ENCODE measurements at places on chromosomes 5 and 9.

DNA sequence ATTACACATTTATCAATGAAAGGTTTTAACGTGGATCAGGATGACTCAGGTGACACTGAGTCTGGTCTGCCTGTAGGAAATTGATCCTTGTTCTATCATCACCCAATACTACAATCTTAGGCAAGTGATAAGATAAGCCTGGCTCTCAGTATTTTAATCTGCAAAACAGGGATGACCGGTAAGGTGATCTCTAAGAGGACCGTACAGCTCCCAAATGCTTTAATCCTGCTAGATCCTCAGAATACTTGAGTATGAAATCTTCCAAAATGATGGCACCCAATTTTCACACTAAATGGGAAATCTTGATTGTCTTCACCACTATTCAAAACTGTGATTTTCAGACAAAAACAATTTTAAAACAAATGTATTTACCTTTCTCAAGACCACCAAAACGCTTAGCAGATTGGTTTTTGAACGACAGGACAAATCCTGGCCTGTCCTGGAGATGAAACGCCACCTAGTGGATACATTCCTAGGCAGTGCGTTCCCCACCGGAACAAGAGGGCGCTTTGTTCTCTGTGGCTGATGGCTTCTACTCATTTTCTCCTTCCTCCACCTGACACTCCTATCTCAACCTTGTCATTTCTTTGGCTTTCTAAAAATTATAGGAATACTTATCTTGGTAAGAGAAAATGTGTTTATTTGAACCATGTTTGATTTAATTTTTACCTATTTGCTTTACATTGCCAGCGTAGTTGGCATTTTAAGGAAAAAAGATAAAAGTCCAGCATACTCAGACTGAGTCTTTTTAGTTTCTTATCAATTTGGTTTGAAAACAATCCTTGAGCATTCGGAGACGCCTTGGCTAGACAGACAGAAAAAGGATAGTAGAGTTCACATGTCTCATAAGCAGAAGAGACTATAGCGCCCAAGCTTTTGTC lies 41.2 kb upstream of the VCAN start:
- peak; percentile 42 for DNase-seq

DNA sequence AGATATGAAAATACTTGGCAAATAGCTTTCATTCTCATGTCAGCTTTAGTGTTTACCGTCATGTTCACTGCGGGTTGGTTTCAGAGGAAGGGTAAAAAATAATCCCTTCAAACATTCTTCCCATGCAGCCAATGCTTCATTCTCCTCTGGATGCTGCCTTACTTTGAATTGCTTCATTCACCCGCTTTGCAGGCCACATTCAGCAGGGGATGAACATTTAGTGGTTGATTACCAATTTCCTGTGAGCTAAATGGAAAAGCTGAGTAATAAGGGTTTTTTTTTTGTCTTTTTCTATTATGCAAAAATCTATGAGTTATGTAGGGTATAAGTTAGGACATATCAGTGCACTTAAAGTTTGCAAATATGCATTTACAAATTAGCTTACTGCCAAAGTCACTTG lies 96.3 kb upstream of the MEF2C start:
- DNase-seq = no peak

DNA sequence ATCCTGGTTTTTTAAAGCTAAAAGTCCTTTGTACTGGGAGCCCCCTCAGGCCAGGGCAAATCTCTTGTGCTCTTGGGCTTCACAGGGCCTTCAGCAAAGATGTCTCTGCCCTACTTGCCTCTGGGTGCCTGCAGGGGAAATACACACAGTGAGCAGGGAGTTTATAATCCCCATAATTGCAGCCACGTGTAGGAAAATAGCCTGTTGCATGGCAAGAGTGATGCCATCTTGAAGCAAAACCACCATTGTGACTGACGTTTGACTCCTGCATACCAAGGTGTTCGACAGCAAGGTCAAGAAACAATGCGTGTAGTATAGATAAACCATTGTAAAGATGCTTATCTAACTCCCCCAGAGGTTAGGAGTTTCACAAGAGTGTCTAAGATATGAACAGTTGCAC lies 11.4 kb upstream of the IL3 start:
- DNase-seq = no peak

- DNase-seq = no peak
Observed at GRCh38 chr5:37847978-37848425, 8.2 kb upstream of the GDNF start.

- DNase-seq = no peak
Observed at GRCh38 chr5:36177715-36178523, 26.0 kb downstream of the SKP2 start.

DNA sequence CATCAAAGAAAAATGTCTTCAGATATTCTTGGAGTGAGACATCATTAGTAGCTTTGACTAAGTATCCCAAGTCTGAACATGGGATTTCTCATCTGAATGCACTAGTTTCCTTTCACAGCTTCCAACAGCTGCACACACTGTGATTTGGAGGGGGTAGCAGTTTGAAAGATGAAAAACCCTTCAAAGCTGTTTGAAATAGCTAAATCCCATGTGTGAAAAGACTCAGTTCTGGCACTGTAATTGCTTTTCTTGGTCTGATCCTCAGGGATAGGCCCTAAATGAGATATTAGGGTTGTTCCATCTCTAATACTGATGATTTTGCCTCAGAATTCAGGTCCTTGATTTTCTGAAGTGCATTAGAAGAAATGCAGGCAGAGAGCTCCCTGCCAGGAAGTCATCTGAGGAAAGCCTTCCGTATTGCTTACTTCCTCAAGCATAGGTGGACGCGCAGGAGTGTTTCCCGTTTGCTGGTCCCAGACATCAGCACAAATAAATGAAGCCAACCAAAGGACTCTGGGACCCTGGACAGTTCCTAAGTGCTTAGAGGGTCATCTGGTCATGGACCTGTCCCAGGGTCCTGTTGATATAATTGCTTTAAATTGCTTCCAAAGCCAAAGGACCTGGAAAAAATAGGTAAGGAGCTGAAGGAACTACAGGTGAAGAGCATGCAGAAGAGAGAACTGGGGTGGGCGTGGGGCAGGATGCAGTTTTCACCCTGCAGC lies 25.6 kb upstream of the FRMPD1 start:
- no peak for DNase-seq

GRCh38 chr9:23826120-23826629 lies at the start of gene ELAVL2:
Gene ELAVL2, minus strand, starts transcription at chr9:23826240. Its CDS starts 64,006 bp downstream, at chr9:23762234.
- DNase-seq = peak; percentile 49

DNA sequence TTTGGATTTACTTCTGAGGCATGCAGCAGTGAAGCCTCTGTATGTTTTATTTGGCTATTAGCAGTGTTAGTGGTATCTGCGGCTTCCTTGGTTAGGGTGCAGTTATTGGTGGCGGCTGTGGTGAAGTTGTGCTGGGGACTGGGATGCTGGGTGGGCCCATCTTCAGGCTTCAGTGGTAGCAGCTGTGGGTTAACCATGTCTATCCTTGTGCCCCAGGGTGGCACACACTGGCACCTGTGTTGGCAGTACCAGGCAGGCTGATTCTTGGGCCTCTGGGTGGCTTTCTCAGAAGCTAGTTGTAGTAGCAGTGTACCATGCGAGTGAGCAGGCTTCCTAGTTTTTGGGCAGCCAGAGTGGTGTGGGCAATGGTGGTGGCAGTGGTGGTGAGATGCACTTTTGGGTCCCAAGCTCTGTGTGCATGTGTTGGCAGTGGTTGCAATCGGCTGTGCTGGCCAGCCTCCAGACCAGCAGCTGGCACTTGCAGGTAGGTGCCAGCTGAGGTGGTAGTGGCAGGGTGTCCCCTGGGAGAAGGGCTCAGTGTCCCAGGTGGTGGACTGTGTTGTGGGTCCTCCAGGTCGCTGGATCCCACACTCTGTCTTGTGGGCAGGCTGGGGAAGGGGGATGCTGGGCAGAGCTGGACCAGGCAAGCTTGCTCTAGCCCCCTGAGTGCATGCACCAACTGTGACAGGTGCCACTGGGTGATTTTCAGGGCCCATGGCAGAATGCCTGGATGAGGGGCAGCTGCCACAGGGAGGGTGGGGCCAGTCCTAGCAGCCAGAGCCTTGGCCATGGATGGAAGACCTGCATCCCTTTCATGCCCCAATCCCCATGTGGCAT lies 13.6 kb downstream of the AHRR start:
- DNase-seq = no peak

GRCh38 chr9:127159325-127159801 lies 36.9 kb upstream of the ANGPTL2 start:
- DNase-seq = no peak

- DNase-seq = no peak
Observed at GRCh38 chr9:4287386-4287785, 12.5 kb downstream of the GLIS3 start.

GRCh38 chr5:36261186-36261585 lies 19.5 kb upstream of the NADK2 start:
- DNase-seq = no peak

DNA sequence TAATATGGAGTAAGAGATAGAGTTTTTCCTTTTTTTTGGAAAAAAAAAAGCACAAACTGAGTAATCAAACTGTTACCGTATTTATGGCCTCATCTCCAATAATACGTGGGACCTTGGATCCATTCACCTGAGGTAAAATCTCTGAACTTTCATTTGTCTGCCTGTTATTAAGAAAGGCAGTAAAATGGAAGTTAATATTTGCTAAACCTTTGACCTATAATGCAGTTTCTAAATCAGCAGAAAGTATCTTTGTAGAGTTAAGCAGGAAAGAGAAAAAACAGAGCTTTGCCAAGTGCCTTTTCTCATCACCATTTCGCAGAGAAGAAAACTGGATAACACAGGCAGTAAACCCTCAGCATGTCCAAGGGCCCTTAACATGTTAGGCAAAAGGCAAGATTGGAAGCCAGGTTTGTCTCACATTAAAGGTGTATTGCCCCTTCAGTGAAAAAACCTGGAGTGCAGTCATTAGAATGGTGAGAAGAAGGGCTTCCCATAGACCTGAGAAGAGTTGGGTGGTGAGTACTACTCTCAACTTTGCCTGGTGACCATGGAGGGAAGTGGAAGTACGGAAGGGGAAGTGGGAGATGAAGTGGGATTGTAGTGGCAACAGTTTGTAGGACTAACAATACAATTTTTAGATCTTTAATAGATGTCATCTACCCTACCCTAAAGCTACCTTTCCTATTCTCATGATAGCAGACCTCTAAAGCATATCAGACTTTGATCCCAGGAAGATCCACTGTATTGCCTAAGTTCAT lies 65.4 kb upstream of the GRAMD2B start:
- no peak for DNase-seq

DNA sequence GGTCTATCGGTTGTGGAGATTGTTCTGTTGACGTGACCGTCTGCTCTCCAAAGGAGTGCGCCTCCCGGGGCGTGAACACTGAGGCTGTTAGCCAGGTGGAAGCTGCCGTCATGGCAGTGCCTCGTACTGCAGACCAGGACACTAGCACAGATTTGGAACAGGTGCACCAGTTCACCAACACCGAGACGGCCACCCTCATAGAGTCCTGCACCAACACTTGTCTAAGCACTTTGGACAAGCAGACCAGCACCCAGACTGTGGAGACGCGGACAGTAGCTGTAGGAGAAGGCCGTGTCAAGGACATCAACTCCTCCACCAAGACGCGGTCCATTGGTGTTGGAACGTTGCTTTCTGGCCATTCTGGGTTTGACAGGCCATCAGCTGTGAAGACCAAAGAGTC lies 128.9 kb upstream of the DMRT1 start:
- DNase-seq = no peak

- no peak for DNase-seq
Observed at GRCh38 chr5:179612577-179613459, 10.7 kb downstream of the HNRNPH1 start.

- no peak for DNase-seq
Observed at GRCh38 chr5:111999286-111999685, 242.3 kb upstream of the NREP start.

- DNase-seq = no peak
Observed at GRCh38 chr9:4243113-4243512, 56.8 kb downstream of the GLIS3 start.

DNA sequence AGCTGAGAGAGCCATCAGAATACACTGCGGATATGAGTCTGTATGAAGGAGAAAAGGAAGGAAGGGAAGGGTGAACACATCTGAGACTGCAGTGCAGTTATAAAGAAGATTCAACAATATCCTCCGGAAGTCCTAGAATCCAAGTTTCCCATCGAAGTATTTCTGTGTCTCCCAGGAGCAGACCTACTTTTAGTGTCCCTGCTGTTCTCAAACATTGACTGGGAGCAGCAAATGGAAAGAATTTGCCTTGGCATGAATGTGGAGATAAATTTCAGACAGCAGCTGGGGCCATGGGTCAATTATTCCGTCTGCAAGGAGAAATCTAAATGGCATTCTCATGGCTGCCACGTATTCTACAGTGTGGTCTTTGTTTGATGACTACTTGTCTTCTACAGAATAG lies 478.1 kb upstream of the SMC2 start:
- DNase-seq = no peak

- DNase-seq = no peak
Observed at GRCh38 chr5:27388755-27389154, 350.4 kb upstream of the CDH9 start.

GRCh38 chr5:171291371-171291770 lies 17.7 kb upstream of the TLX3 start:
- no peak for DNase-seq

GRCh38 chr9:134550584-134550983 lies 91.0 kb upstream of the COL5A1 start:
- no peak for DNase-seq

GRCh38 chr9:129542741-129543140 lies 78.2 kb downstream of the C9orf50 start:
- no peak for DNase-seq

DNA sequence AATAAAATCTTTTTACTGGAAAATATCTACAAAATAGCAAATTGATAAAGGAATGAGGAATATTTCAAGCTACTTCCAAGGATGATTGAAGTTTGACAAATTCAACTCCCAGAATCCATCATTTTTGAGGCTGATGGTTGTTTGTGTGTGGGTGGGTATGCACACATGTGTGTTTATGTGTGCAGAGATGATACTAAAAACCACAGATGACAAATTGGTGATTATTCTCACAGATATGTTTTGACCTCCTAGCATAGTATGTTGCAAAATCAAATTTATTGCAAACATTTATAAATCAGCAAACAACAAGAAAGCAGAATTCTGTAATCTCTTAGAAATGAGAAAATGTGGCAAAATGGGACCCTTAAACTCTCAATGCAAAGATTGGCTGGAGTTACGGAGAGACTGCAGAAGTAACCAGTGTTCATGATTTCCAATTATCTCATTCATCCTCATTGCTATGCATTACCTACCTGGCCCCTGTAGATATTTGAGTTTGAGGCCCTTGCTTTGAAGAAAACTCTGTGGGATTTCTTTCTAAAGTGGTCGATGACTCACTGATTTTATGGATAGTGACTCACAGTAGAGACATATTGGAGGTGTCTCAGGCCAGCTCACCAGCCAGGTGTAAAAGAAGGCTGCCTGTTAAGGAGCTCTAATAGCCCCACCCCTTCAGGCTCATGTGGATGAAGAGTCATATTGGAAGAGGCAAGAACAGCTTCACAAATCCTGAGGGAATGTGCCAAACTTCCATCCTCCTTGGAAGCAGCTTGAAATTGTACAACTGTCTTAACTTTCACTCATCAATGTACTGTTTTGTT lies 44.6 kb upstream of the TMC1 start:
- peak; percentile 47 for DNase-seq
